ENCODE measurements at places on chromosomes 13 and 19. TPM values are rescaled to one million over a fixed set of nuclear protein-coding genes. Genes with fewer than 3 reads are reported as not detected.

GRCh38 chr13:23656637-23657371 lies 86.6 kb downstream of the TNFRSF19 start:
- no peak for DNase-seq

MYH14 gene
- 586 TPM for total RNA-seq

GRCh38 chr13:92355213-92355612 lies 871.4 kb upstream of the GPC6 start:
- no peak for DNase-seq

CIC gene
- 50.0 TPM for total RNA-seq

- no peak for DNase-seq
Observed at GRCh38 chr13:110640591-110641029, 25.3 kb downstream of the NAXD start.

Data from mucosa of descending colon (tissue), 3 donors.